ENCODE measurements at places on chromosomes 11 and 22.

- no peak for DNase-seq
Observed at GRCh38 chr11:124313131-124313530, 618 bp downstream of the OR8D1 start.

DNA sequence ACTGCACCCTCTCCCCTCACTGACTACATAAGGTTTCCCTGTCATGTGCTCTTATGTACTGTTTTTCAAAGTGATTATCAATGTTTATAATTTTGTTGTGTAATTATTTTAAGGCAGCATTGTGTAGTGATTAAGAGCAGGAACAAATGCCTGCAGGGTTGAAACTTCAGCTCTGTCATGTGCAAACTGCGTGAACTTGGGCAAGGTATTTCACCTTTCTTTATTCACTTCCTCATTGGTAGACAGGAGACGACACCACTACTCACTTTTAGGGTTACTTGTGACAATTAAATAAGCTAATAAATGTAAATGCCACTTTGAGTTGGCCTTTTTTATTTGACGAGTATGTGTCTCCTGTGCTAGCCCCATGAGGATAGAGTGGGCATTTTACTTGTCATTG, 86.5 kb upstream of the E2F8 start:
- no peak for DNase-seq

GRCh38 chr22:37909766-37910165, 3.7 kb downstream of the MICALL1 start:
- no peak for DNase-seq

DNA sequence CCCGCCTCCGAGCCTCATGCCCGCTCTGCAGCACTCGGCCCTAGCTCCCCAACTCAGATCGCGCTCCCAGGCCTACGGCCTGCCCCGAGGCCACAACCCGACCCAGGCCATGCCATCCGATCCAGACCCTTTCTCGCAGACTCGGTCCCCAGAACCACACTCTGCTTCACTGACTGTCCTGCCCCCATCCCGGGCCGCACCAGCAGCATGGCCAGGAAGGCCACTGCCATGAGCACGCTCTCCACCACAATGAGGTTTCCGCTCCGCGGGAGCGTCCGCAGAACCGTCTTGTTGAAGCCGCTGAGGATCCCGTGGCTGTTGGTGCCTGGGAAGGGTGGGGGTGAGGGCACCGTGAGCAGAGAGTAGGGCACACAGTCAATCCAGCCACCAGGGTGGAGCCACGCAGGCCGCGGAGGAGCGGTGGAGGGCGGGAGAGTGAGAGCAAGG, 6.4 kb downstream of the UNC93B1 start:
- no peak for DNase-seq

- DNase-seq = no peak
Observed at GRCh38 chr11:132632641-132633124, 899.6 kb downstream of the OPCML start.

DNA sequence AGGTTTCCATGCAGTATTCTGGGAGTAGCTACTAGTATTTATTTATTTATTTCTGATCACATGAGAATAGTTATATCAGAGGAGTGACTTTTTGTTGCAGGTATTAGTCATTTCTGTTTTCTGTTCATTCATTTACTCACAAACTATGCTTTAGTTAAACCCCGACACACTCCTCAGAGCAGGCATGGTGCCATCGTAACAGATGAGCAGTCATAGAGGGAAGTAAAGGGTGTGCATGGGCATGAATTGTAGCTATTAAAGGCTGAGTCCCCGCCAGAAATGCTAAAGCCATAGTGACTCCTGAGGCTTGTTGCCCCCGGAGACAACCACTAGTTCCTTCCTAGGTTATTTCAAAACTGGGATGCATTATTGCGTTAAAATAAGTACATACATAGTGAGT, 10.6 kb downstream of the JHY start:
- no peak for DNase-seq

DNA sequence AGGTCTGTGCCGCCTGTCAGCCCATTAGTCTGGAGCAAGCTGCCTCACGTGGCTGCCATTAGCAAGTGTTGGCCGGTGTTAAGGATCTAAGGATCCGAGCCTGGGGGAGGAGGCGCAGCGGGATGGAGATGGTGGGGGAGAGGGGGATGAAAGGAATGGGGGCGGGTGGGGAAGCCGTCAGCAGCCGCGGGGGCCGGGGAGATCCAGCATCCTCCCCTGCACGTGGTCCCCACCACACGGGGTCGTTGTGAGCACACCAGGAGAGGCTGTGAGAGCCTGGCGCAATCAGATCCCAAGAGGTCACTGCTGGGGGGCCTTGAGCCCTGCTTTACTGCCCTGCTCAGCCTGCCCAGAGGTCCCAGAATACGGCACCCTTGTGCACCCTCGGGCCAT, 7.3 kb downstream of the CABP7 start:
- no peak for DNase-seq

DNA sequence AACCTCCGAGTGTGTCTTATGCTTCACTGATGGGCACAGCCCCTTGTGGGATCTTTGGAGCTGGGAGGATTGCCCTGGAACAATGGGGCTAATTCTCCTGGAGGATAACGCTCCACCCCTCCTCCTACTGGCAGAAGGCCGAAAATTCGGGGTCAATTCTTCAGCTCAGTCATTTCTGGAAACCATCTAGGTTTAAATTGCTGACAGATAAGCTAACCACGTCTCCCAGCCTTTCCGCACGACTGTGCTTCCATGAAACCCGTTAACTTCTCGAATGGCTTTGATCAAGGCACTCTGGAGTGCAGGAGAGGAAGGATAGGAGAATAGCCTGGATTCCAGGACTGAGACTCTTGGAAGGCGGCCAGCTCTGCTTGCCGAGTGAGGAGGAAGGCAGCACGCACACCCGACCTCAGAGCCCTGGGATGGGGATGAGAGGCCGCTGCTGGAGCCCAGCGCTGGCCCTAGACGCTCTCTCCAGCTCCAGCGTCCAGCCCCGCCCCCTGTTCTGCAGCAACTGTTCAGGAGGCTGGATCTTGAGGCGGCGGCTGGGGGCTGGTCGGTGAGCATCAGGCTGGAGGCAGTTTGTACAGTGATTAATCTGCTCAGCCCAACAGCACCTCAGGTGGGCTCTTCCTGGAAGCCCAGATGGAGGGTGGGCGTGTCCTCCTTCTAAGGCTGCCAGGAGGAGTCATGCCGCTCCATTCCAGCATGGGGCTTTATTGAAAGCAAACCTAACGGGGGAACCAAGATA, 176.7 kb upstream of the NCAM1 start:
- no peak for DNase-seq

GRCh38 chr11:86124251-86125233, 55.7 kb upstream of the PICALM start:
- DNase-seq = no peak

GRCh38 chr11:17528906-17529843, 15.0 kb downstream of the USH1C start:
- DNase-seq = no peak

Data from T-helper 22 cell (primary cell).